ENCODE measurements at places on chromosomes 2 and 18.

- DNase-seq, result no peak
These were observed 35.5 kb downstream of the NXPH2 start for GRCh38 chr2:138744713-138745112.

DNA sequence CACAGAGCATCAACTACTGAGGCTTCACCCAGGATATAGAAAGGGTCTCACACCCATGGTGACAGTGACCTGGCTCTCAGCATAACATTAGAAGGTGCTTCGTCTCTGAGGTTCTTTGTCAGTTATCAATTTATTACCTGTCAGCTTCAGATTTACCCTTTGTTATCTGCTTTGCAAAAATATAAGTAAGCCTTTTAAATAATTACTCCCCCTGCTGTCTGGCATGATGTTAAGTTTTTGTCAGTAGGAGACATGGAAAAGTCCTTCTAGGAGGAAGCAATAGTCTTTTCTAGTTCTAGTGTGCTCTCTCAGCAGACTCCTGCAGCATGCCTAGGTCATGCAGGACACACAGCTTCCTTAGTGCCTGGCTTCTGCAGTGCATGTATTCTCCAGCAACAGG is 149.9 kb downstream of the RDH14 start:
- no peak for DNase-seq

DNA sequence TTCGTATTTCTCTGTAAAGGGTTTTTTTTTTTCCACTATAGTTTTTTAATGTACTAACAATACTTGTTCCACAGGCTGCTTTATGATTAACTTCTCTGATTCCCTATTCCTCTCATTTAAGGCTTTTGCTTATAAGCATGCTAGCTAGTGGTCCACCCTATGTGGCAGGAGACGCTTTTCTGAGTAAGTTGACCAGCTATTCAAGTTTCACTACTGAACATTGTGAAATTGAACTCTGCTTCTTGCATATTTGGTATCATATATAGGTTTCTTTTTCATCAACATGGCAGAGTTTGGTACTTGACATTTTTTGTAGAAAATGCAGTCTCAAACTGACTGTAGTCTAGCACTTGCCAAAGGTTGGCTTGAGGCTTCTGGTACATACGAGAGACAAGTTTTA is 74.2 kb downstream of the OTX1 start:
- no peak for DNase-seq

GRCh38 chr2:127558911-127559310 is 23.4 kb downstream of the MYO7B start:
- no peak for DNase-seq

GRCh38 chr2:56117764-56118163 is 66.0 kb upstream of the CCDC85A start:
- DNase-seq, result no peak

- DNase-seq, result no peak
These were observed 174.7 kb downstream of the ACKR3 start for GRCh38 chr2:236744281-236744705.

- no peak for DNase-seq
These were observed 124.9 kb downstream of the RDH14 start for GRCh38 chr2:18435426-18436037.

DNA sequence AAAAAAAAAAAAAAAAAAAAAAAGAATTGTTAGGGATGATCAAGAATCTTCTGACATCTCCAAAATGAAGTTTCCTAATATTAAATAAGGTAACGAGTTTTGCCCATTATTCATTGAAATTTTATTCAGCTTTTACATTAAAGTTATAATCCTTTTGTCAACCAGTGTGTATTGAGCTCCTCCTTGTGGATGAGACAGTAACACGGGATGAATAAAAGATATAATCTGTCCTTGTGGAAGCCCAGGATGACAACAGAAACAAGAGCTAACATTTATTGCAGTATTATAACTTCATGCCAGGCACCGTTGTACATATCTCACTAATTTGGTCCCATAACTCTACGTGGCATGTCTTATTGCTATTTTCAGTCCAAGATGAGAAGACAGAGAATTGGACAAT is 33.4 kb upstream of the SERPINB7 start:
- no peak for DNase-seq

GRCh38 chr18:61443081-61443725 is 110.0 kb downstream of the CDH20 start:
- no peak for DNase-seq

GRCh38 chr18:13389491-13390131 is 171.1 kb downstream of the LDLRAD4 start:
- DNase-seq, result no peak

- DNase-seq, result no peak
These were observed 25.1 kb downstream of the NOL10 start for GRCh38 chr2:10664652-10665051.
